ENCODE measurements at places on chromosomes 2 and 18.

DNA sequence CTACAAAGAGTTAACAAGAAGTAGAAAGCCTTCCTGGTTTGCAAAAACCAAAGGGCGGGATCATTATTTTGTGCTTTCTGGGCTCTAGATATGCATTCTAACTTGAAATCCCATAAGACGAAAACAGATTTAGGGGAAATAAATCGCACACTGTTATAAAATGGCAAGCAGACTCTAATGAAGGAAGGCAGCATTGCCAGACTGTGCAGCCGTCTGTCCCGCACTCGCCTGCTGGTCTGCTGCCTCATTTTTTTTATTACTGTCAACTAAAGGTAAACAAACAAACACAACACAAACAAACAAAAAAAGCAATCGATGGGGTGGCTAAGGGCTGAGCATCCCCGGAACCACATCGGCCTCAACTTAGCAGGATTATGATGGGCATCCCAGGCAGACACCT, 24.4 kb downstream of the ZNF521 start:
- no peak for DNase-seq

DNA sequence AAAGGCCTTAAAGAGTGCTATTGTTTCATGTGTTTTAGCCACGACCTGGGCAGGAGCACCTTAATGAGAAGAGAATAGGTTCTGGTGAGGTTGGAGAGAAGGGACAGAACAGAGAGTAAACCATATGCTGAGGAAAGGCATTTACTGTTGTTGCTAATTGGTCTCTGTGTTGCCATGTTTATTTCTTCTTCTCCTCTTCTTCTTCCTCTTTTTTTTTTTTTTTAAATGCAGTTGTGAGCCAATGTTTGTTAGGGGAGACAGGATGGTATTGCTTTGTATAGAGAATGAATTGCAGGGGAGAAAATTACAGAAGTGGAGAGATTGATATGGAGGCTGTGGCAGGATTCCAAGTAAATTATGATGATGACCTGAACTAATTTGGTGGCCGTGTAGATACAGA, 2.6 kb downstream of the SCN9A start:
- DNase-seq: no peak

DNA sequence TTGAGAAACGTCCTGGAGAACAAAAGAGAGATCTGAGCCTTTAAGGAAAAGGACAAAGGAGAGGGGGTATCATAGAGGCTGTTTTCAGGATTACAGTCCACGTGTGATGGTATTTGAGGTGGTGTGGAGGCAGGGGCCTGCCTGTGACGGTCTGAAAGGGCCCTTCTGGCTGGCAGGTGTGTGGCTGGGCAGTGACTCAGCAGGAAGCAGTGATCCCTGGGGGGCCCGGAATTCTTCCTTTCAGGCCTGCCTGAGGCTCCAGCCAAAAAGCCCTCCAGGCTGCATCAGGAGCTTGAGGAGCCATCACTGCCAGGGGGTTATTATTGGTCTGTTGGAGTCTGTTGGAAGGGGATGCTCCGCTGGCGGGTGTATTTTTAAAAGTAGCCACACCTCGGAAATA, 97.2 kb upstream of the TMEM18 start:
- DNase-seq: no peak

DNA sequence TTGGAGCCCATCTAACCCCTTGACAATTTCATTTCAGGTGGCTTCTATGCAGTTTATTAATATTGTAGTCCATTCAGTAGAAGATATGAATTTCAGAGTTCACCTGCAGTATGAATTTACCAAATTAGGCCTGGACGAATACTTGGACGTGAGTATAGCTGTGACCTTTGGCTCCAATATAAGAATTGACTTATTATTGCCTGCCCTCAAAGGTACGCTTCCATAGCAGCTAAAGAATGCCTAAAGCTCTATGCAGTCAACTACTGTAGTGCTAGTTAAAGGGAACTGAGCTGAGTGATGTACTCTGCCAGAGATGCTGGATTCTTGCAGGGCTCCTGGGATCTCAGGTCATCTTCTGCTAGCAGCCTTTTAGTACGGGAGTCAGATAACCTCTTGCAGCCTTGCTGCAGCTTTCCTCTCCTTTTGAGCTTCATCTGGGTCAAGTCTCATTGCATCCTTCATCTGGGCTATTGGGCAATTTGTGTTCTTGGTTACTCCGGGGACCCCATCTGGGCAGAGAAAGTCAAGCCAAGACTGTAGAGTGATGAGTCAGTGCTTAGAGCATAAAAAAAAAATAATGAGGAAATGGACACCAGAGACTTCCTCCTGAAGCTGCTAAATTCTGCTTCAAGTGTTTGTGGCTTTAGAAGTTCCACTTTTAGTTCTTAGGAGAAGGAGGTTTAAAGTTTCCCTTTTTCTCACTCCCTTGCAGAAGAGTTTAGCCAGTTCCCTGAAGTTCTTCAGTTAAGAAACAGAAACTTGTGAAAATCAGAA, 105.6 kb downstream of the PRPF40A start:
- peak; percentile 32 for DNase-seq

Measured in adrenal gland (tissue), 19 donors.